ENCODE measurements at places on chromosomes 3 and 15. TPM values are rescaled to one million over a fixed set of nuclear protein-coding genes. Genes with fewer than 3 reads are reported as not detected.

GRCh38 chr15:93362203-93362602 lies 273.2 kb upstream of the RGMA start:
- no peak for DNase-seq
- no peak overlapping the region for H3K27ac ChIP-seq
- H3K36me3 ChIP-seq = no peaks in the 10 kb centered on the region
- H3K4me3 ChIP-seq = no peak overlapping the region
- no peaks in the 10 kb centered on the region for H3K27me3 ChIP-seq

HESX1 gene
- total RNA-seq = 0.29 TPM

VILL gene
- total RNA-seq = 7.6 TPM

DNA sequence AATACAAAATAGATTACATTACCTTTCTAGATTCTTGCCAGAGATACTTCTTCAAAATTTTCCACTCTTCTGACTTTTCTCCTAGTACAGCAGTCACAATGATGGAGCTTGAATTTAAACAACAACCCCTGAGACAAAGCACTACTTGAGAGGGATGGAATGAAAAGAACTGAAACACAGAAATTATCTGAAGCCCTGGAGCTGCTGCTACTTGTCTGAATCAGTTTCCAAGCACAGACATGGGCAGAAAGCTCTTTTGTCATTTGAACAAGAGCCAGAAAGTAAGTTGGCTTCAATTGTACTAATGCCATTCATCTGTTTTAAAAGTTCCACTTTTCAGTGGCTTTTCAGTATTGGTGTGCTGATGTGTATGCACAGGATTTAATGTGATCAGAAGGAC lies 718.5 kb upstream of the ARPP21 start:
- H3K27me3 ChIP-seq = no peaks in the 10 kb centered on the region
- no peak overlapping the region for H3K27ac ChIP-seq
- no peaks in the 10 kb centered on the region for H3K36me3 ChIP-seq
- DNase-seq = no peak
- no peaks in the 10 kb centered on the region for H3K4me1 ChIP-seq
- no peak overlapping the region for H3K4me3 ChIP-seq

- peaks cover 3% of the 10 kb centered on the region for H3K4me1 ChIP-seq
- no peaks in the 10 kb centered on the region for H3K27me3 ChIP-seq
- no peak overlapping the region for H3K27ac ChIP-seq
- no peaks in the 10 kb centered on the region for H3K36me3 ChIP-seq
- DNase-seq = peak; percentile 69
Measured at GRCh38 chr3:196149831-196150301, 61.3 kb downstream of the ZDHHC19 start.

LYSMD2 gene
- total RNA-seq = 4.7 TPM

DNA sequence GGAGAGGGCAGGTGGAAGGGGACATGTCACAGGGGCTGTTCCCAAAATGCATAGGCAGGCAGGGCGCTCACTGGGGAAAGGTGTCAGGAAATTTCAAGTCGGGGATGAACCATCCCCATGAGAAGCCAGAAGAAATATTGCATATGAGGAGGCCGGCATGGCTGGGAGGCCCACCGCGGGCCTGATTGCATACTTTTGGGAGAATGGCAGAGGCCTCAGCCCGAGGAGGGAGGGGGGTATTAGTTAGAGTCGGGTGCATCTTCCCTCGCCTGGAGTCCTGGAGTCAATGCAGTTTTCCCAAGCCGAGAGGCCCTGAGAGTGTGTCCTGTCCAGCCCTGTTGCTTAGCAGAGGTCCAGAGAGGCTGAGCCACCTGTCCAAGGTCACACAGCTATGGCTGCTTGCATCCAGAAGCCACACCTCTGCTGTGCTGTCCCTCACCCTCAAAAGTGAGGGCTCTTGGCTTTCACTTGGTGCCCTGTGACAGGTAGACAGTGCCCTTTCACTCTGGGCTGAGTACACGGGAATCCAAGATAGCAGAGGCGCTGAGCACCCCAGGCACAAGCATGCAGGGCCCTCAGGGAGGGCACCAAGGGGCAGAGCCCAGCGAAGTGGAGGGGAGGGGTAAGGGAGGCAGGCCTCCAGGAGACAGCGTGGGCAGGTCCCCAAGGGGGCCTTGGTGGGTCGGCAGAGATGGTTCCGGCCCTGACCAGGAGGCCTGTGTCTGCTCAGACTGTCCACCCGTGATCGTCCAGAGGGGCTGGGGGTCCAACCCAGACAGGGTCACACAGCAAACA lies 48.5 kb downstream of the GRIP2 start:
- H3K4me1 ChIP-seq = no peaks in the 10 kb centered on the region
- peaks cover 21% of the 10 kb centered on the region for H3K36me3 ChIP-seq
- no peaks in the 10 kb centered on the region for H3K27me3 ChIP-seq
- no peak overlapping the region for H3K4me3 ChIP-seq
- H3K27ac ChIP-seq = no peak overlapping the region

CCR4 gene
- not detected for total RNA-seq

- H3K36me3 ChIP-seq = no peaks in the 10 kb centered on the region
- H3K4me1 ChIP-seq = no peaks in the 10 kb centered on the region
- DNase-seq = no peak
- H3K27me3 ChIP-seq = no peaks in the 10 kb centered on the region
- no peak overlapping the region for H3K4me3 ChIP-seq
- no peak overlapping the region for H3K27ac ChIP-seq
Measured at GRCh38 chr3:28268989-28269388, 27.6 kb downstream of the CMC1 start.

TF gene
- total RNA-seq = 0.88 TPM

DNA sequence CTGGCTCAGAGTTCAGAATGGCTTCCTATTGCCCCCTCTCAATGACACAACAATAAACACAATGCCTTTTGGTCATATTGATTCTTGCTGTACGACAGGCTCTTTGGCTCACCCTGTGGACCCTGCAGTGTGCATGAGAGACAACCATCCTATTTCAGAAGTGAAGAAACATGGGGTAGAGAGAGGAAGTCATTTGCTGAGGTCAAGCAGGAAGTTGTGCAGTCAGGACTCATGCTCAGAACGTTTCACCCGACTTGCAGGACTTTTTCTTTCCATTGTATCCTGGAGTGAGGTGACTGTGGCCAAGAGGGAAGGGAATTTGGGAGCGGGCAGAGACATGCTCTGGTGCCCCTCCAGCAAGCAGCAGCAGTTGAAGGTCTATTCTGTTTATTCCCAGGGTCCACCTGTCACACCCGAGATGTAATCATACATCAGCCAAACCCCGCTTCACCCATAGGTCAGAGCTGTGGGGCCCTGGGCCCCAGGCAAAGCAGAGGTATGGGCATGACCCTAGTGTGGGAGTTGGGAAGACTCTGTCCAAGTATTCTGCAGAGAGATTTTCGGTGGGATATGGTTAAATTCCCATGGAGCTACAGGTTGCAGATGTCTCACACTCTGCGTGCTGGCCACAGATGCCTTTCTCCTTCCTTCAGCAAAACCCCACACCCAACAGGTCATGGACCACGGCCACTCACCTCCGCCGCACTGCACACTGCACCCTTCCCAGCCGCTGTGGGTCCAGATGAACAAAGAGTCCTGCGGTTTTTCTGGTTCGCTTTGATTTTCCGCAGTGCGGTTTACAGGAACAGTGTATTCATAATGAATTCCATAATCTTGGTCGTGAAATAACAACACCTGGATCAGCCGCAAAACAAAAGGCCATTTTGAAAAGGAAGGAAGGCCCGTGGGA lies 290.6 kb downstream of the ADAMTS17 start:
- no peak for DNase-seq
- no peak overlapping the region for H3K4me3 ChIP-seq
- H3K36me3 ChIP-seq = no peaks in the 10 kb centered on the region
- H3K27ac ChIP-seq = no peak overlapping the region
- H3K4me1 ChIP-seq = no peaks in the 10 kb centered on the region
- peaks cover 8% of the 10 kb centered on the region for H3K27me3 ChIP-seq

GRCh38 chr3:162292409-162292808 lies 795.8 kb downstream of the OTOL1 start:
- DNase-seq = no peak
- H3K4me1 ChIP-seq = peaks cover 23% of the 10 kb centered on the region
- H3K4me3 ChIP-seq = no peak overlapping the region
- no peaks in the 10 kb centered on the region for H3K27me3 ChIP-seq
- H3K36me3 ChIP-seq = no peaks in the 10 kb centered on the region

DNA sequence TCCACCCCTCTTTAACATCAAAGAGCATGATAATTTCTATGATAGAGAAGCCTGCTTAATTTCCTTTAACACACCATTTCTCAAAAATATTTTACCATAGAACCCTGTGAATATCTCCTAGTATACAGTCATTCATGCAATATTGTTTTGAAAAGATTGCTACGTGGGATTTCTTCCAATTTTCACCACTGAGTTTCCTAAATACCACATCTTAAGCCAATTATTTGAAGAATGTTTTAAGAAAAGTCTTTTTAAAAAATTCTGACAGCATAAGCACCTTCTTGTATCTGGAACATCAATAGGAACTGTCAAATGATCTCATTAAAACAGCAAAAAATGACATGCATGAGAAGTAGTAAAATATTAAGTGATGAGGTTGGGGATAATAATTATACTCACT lies 1126.7 kb downstream of the TUSC7 start:
- H3K27me3 ChIP-seq = peaks cover 3% of the 10 kb centered on the region
- H3K4me1 ChIP-seq = no peaks in the 10 kb centered on the region
- no peak overlapping the region for H3K27ac ChIP-seq
- H3K36me3 ChIP-seq = no peaks in the 10 kb centered on the region

FOXB1 gene
- total RNA-seq = not detected

DNA sequence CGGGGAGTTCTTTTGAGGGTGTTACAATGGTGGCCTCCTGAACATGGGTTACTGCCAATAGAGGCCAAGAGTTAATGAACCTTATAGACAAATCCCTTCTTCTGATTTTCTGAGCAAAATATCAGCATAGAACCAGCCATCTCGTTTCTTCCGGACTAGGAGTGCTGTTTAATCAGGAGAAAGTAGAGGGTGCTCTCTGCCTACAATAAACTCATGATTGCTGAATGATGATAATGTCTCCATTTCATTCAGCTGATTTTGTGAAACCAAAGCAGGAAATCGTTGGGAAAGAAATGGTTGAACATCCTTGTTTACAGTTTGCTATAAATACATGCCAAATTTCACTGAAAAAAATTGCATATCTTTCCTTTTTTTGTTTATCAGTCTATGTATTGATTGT lies 142.8 kb upstream of the PLSCR5 start:
- no peaks in the 10 kb centered on the region for H3K36me3 ChIP-seq
- H3K4me1 ChIP-seq = peaks cover 21% of the 10 kb centered on the region
- no peaks in the 10 kb centered on the region for H3K27me3 ChIP-seq
- DNase-seq = peak; percentile 39

SOX2 gene
- not detected for total RNA-seq

DNA sequence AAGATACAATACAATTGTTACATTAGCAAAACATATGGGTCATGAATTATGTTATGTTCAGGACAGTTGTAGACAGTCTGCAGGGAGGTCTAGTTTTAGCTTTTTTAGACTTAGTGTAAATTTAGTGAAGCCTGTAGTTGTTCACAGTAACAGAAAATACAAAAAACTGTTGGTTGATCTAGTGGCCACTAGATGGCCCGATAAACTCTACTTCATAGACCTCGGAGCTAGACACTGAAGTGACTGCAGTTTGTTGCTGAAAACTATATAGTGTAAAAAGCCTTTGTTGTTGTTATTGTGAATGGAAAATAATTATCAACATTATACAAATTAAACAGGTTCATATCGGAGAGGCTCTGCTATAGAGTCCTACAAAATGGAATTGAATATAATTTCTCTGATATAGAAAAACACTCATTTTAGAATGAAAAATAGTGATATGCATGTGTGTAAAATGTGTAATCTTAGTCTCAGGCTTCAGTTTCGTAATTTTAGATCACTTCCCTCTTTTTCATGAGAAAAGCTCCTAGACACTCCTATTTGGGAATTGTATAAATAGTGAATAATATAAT lies 18.3 kb downstream of the MAGEL2 start:
- H3K27me3 ChIP-seq = no peaks in the 10 kb centered on the region
- H3K36me3 ChIP-seq = no peaks in the 10 kb centered on the region
- DNase-seq = peak; percentile 72
- H3K4me1 ChIP-seq = no peaks in the 10 kb centered on the region

DNA sequence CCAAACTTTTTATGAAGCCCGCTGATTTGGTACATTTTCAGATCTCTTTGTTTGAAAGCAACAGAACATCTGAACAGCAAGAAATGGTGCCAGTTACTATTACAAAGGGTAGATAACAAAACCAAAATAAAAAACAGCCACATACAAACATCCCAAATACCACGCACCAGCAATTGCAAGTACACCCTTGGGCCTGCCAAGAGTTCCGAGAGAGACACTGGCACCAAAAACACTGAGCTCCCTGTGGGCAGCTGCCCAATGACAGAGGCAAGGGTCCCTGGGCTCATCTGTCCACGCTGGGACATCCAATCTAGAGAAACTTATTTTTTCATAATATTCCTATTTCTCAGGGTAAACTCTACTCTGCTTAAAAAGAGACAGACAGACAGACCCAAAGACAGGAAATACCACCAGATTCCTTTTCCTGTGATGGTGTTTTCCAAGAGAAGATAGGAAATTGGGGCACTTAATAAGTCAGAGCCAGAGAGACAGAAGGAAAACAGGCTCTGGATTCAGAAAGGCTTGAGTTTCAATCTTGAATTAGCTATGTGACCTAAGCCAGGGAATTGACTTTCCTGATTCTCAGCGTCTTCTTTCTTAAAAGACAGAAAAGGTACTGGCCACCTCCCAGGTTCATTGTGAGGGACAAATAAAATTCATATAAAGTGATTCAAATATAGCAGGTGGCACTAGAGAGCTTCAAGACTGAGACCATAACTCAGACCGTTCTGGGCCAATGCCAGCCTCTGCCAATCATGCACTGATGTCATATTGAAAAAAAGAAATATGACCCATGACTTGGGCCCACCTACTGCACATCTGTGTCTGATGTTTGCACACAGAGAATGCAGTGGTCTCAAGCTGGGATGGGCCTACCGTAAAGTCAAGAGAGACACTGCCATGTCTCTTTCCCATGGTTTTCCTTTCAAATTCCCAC lies 61.3 kb downstream of the FOXP1 start:
- H3K4me3 ChIP-seq = no peak overlapping the region
- H3K27me3 ChIP-seq = no peaks in the 10 kb centered on the region
- DNase-seq = no peak

TUSC7 gene
- total RNA-seq = not detected

RHCG gene
- total RNA-seq = not detected

SH3GL3 gene
- 0.29 TPM for total RNA-seq

DNA sequence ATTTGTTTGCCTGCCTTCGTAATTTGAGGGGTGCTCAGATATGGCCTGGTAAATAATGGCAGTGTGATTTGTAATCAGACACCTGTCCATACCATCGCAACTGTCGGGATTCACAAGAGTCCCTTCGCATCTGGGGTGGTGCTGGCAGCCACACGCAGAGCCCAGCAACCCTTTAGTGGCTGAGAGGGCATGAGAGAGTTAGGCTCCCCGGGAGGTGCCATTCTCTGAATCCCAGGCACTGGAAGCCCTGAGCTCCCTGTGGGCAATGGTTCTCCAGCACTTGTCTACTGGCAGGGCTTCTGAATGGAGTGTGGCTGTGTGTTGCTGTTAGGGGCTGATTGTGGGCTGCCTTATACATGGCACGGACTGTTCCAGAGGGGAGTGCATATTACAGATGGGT lies 230.1 kb downstream of the EBLN2 start:
- H3K36me3 ChIP-seq = no peaks in the 10 kb centered on the region
- no peak for DNase-seq
- H3K4me3 ChIP-seq = no peak overlapping the region
- H3K27ac ChIP-seq = no peak overlapping the region
- peaks cover 5% of the 10 kb centered on the region for H3K27me3 ChIP-seq
